Small intestine (tissue), 16 donors: ENCODE measurements at places on chromosomes 1 and 21. TPM values are rescaled to one million over a fixed set of nuclear protein-coding genes. Genes with fewer than 3 reads are reported as not detected.

Gene PHGDH
- 73.5 TPM for polyA plus RNA-seq

Gene RCSD1
- polyA plus RNA-seq = 6.9 TPM

Gene CASZ1
- polyA plus RNA-seq = 13.5 TPM

Gene CNIH3
- not detected for polyA plus RNA-seq

Gene TMEM35B
- 14.6 TPM for polyA plus RNA-seq

- H3K36me3 ChIP-seq = no peaks in the 10 kb centered on the region
- H3K4me3 ChIP-seq = no peak overlapping the region
- no peaks in the 10 kb centered on the region for H3K4me1 ChIP-seq
- DNase-seq = no peak
- H3K27ac ChIP-seq = no peak overlapping the region
Observed at GRCh38 chr1:91944087-91944486, 5.1 kb upstream of the BRDT start.

- no peak for DNase-seq
- no peaks in the 10 kb centered on the region for H3K4me1 ChIP-seq
- no peaks in the 10 kb centered on the region for H3K36me3 ChIP-seq
- H3K27ac ChIP-seq = no peak overlapping the region
Observed at GRCh38 chr1:107434361-107434693, 293.5 kb downstream of the NTNG1 start.

- H3K4me3 ChIP-seq = no peak overlapping the region
- H3K36me3 ChIP-seq = no peaks in the 10 kb centered on the region
- H3K27me3 ChIP-seq = no peaks in the 10 kb centered on the region
- peaks cover 7% of the 10 kb centered on the region for H3K4me1 ChIP-seq
- H3K27ac ChIP-seq = no peak overlapping the region
- peak; percentile 62 for DNase-seq
Observed at GRCh38 chr21:34367320-34367935, 3.6 kb downstream of the KCNE2 start.

DNA sequence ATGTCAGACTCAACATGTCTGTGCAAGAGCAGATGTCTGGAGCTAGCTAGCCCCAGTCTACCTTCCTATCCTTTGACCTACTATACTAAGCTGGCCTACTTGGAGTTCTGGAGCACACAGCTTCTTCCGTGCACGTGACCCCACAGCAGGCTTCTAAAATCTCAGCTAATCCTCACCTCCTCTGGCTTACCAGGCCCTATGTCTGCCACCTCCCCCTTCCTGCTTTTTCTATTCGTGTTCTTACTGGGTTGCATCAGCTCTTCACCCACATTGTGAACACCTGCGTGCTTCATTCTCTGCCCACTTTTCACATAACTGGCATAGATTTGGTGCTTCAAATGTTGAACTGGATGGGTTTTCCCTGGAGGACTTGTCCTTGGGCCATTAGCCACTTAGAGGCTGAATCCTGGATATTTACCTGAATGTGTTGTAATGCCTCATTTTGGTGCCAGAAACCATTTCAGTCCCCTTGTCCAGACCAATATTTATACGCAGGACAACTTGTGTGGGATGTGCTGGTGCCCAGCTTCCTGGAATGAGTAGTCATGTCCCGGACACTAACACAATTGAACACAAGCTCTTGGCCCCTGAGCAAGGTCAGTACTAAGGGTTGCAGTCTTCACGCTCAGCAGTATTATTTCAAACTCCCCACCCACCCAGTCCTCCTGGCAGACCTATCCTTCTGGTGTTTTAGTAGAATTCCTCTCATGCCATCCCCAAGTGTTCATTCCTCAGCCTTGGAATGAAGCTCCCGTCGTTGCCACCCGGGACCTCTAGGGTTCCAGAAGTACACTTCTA is 24.0 kb downstream of the TENT5C start:
- H3K4me3 ChIP-seq = no peak overlapping the region
- H3K36me3 ChIP-seq = no peaks in the 10 kb centered on the region
- H3K4me1 ChIP-seq = no peaks in the 10 kb centered on the region
- no peak for DNase-seq

GRCh38 chr1:11904978-11905377 is 21.2 kb downstream of the KIAA2013 start:
- no peak overlapping the region for H3K4me3 ChIP-seq
- no peaks in the 10 kb centered on the region for H3K36me3 ChIP-seq
- DNase-seq = no peak
- no peaks in the 10 kb centered on the region for H3K4me1 ChIP-seq
- no peak overlapping the region for H3K27ac ChIP-seq

GRCh38 chr21:42833859-42834725 is 45.2 kb downstream of the WDR4 start:
- H3K36me3 ChIP-seq = peaks cover 10% of the 10 kb centered on the region
- H3K4me3 ChIP-seq = no peak overlapping the region
- no peak overlapping the region for H3K27ac ChIP-seq
- peaks cover 4% of the 10 kb centered on the region for H3K27me3 ChIP-seq

DNA sequence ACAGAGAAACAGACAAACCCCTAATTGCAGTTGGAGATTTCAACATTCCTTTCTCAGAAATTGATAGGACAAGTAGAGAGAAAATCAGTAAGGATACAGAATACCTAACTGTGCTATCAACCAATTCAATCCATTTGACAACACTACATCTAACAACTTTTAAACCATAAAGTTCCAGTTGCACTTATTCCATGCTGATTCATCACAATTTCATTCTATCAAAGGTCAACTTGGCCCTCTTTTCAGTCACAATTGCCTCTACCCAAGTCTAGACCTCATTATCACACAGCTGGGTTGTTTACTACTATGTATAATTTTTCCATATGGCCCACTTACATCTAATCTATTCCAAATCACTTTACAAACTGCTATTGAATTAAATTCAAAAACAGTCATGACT is 19.8 kb upstream of the DESI2 start:
- H3K4me1 ChIP-seq = no peaks in the 10 kb centered on the region
- no peak overlapping the region for H3K4me3 ChIP-seq
- H3K27me3 ChIP-seq = no peaks in the 10 kb centered on the region

- H3K4me3 ChIP-seq = no peak overlapping the region
- H3K4me1 ChIP-seq = no peaks in the 10 kb centered on the region
- H3K27me3 ChIP-seq = peaks cover 3% of the 10 kb centered on the region
- DNase-seq = no peak
Observed at GRCh38 chr1:18836654-18837053, 22.8 kb downstream of the TAS1R2 start.

DNA sequence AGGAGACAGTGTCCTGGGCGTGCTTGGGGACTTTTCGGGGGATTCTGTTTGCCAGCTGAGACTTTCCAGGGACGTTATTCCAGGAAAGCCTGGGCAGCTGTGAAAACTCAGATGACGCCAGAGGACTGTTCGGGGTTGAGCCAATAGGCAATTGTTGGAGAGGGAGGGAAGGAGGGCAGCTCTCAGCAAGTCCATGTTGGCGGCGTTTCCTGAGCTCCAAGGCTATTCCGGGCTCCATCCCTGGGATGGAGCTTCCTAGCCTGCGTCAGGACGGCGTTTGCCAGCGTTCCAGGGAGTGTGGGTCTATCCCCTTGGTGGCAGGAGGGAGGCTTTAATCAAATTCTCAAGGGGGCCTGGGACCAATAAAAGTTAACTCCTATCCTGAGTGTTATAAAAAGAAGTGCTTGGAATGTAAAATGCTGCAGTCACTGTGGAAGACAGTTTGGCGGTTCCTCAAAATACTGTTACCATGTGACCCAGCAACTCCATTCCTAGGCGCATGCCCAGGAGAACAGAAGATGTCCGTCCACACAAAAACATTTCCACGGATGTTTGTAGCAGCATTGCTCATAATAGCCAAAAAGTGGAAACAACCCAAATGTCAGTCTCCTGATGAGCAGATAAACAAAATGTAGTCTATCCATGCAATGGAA is 15.2 kb downstream of the SLC27A3 start:
- no peak for DNase-seq
- peak overlapping the region; percentile 95 for H3K27ac ChIP-seq
- no peak overlapping the region for H3K4me3 ChIP-seq
- H3K27me3 ChIP-seq = no peaks in the 10 kb centered on the region
- peaks cover 2% of the 10 kb centered on the region for H3K4me1 ChIP-seq

GRCh38 chr1:65793359-65793732 is 651 bp downstream of the PDE4B start:
- H3K4me3 ChIP-seq = no peak overlapping the region
- no peaks in the 10 kb centered on the region for H3K36me3 ChIP-seq
- no peak for DNase-seq
- H3K4me1 ChIP-seq = no peaks in the 10 kb centered on the region
- peaks cover 12% of the 10 kb centered on the region for H3K27me3 ChIP-seq

- H3K36me3 ChIP-seq = no peaks in the 10 kb centered on the region
- H3K4me3 ChIP-seq = no peak overlapping the region
- no peak overlapping the region for H3K27ac ChIP-seq
- peak; percentile 66 for DNase-seq
- no peaks in the 10 kb centered on the region for H3K27me3 ChIP-seq
- no peaks in the 10 kb centered on the region for H3K4me1 ChIP-seq
Observed at GRCh38 chr1:41812051-41812450, 106.7 kb downstream of the HIVEP3 start.

DNA sequence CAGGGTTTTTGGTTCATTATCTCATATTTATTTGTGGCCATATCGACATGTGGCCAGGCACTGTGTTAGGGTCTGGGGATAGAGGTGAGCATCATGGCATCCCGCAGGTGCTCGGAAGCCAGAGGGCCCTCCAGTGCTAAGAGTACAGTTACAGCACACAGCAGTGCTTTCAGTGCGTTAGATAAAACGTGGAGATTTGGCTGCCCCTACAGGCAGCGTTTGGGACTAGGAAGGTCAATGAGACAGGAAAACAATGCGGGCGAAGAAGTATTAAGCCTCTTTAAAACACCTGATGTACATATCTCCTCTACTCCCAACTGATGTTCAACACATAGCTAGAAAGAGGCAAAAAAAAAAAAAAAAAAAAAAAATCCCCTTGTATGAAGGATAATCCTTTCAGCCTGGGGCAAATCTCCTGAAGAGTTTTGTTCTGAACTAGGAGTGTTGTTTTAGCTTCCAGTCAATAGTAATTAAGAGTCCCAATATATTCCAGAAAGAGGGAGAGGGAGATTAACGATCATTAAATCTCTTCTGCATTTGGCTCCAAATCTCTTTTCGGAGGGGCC is 80.1 kb downstream of the CAPZB start:
- no peak overlapping the region for H3K27ac ChIP-seq
- no peaks in the 10 kb centered on the region for H3K36me3 ChIP-seq
- H3K27me3 ChIP-seq = no peaks in the 10 kb centered on the region
- DNase-seq = no peak
- H3K4me1 ChIP-seq = no peaks in the 10 kb centered on the region

DNA sequence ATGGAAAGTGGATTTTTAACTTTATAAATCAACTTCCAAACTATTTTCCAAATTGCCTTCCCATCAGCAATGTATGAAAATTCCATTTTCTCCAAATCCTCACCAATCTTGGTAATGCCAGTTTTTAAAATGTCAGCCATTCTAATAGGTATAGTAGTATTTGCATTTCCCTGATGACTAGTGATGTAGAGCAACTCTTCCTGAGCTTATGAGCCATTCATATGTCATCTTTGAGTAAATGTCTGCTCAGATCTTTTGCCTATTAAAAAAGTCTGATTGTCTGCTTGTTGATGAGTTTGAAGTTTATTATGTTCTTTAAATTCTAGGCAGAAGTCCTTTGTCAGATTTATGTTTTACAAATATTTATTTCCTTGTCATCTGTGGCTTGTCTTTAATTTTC is 54.7 kb downstream of the KDM1A start:
- no peak overlapping the region for H3K4me3 ChIP-seq
- no peaks in the 10 kb centered on the region for H3K4me1 ChIP-seq
- peaks cover 30% of the 10 kb centered on the region for H3K36me3 ChIP-seq
- H3K27ac ChIP-seq = no peak overlapping the region

DNA sequence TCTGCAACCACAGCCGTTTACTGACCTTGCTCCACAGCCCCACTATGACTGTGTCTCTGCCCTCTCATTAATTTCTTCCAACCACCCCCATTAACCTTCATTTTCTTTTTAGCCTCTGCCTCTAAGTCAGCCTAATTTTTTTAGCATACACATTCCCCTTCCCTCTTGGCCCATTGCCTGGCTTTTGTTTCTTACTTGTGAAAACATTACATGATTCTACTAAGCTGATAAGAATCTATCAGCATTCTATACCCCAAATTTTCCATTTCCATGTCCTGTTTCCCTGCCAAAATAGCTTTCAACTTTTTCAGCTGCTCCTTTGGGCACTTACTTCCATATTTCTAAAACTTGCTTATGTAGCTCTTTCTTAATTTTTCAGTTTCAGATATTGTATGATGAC is 79.8 kb downstream of the PCP4 start:
- no peak overlapping the region for H3K4me3 ChIP-seq
- H3K4me1 ChIP-seq = no peaks in the 10 kb centered on the region
- H3K27ac ChIP-seq = no peak overlapping the region
- H3K36me3 ChIP-seq = no peaks in the 10 kb centered on the region
- peaks cover 7% of the 10 kb centered on the region for H3K27me3 ChIP-seq

- H3K27me3 ChIP-seq = no peaks in the 10 kb centered on the region
- DNase-seq = no peak
- no peaks in the 10 kb centered on the region for H3K4me1 ChIP-seq
- no peak overlapping the region for H3K4me3 ChIP-seq
Observed at GRCh38 chr21:46078322-46078977, 19.5 kb upstream of the COL6A2 start.

DNA sequence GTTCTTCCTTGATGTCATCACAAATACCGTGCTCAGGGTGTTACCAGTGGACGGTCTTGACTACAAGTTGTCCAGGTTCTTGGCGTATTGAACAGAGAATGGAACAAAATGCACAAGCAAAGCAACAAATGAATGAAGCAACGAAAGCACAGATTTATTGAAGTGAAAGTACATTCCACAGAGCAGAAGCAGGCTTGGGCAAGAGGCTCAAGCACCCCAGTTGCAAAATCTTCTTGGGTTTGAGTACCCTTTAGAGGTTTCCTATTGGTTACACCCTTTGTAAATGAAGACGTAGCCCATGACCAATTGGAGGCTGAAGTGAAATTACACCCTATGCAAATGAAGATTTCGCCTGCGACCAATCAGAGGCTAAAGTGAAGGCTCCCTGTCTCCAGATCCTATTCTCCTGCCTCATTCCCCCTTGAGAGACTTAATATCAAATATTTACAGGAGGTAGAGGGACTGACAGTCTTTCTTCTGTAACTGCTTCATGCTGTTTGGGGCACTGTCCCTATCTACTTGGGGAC is 38.3 kb downstream of the YY1AP1 start:
- H3K4me1 ChIP-seq = no peaks in the 10 kb centered on the region
- H3K4me3 ChIP-seq = no peak overlapping the region
- peaks cover 4% of the 10 kb centered on the region for H3K27me3 ChIP-seq
- no peaks in the 10 kb centered on the region for H3K36me3 ChIP-seq

DNA sequence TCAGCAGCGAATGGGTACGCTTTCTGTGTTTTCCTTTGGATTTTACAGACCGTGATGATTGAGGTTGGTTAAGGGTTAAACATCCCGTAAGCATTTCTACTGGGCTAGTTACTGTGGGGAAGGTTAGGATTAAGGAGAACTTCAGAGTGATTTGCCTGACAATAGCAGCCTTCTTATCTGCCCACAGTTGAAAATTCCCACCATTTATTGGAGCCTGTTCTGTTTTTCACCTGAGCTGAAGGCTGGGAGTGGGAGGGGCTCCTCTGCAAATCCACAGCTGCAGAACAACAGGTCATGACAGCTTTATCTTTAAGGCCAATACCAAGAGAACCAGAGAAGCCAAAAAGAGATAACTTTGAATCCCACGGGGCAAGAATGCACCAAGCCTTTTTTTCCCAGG is 168.6 kb downstream of the KAZN start:
- no peaks in the 10 kb centered on the region for H3K36me3 ChIP-seq
- no peak overlapping the region for H3K27ac ChIP-seq
- DNase-seq = no peak
- H3K27me3 ChIP-seq = no peaks in the 10 kb centered on the region
- H3K4me3 ChIP-seq = no peak overlapping the region
